Anterior cingulate cortex (tissue), 58 donors: ENCODE measurements at places on chromosomes 2 and 18.

DNA sequence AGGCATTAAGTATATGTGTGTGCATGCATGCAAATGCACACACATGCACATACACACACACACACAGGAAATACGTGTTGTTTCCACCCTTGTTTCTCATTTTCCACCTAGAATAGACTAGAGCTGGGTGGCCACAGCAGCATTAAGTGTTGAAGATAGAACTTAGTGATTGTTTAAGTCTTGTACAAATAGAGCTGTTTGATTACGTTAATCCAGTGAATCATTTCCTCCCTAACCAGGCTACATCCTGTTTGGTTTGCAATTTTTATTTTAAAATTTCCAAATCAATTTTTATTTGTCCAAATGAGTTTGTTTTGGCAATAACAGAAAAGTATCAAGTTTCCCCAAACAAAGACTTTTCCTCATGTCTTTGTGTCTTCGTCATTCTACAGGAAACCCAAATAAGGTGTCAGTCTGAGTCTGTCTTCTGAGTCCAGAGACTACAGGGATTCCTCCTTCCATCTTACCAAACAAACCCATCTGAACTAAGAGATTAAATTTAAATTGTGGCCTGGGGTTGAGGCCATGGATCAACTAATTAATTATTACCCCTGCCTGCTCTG is 74.6 kb upstream of the GALNT5 start:
- DNase-seq = no peak

- no peak for DNase-seq
These were observed 32.9 kb downstream of the NCK2 start for GRCh38 chr2:105777506-105778055.

DNA sequence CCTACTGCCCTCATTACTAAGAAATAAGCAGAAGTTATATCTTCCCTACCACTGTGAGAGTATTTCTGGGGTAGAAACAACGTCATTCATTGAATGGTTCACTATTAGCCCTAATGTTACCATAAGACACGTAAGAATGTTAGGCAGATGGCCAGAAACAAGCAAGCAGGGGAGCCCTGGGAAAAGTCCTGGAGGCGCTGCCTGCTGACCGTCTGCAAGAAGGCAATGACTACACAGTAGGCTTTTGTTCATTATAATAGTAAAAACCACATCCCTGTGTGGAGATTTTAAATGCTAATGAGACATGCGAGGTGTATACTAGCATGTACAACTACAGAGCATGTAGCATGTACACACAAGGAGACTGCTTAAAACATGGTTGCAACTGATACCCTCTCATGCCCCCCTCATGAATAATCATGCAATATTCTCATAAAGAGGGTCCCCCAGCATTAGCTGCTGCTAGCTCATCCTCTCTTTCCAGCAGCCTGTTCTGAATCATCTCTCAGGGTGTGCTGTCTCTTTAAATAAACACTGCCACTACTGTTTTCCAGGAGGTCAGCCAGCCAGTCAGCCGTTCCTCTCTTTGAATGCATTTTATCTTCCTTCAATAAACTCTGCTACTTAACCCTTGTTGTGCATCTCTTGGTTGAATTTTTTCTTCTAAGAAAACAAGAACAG is 23.6 kb downstream of the SUCLG1 start:
- no peak for DNase-seq

- DNase-seq = no peak
These were observed 58.7 kb upstream of the RMDN2 start for GRCh38 chr2:37866171-37866934.

DNA sequence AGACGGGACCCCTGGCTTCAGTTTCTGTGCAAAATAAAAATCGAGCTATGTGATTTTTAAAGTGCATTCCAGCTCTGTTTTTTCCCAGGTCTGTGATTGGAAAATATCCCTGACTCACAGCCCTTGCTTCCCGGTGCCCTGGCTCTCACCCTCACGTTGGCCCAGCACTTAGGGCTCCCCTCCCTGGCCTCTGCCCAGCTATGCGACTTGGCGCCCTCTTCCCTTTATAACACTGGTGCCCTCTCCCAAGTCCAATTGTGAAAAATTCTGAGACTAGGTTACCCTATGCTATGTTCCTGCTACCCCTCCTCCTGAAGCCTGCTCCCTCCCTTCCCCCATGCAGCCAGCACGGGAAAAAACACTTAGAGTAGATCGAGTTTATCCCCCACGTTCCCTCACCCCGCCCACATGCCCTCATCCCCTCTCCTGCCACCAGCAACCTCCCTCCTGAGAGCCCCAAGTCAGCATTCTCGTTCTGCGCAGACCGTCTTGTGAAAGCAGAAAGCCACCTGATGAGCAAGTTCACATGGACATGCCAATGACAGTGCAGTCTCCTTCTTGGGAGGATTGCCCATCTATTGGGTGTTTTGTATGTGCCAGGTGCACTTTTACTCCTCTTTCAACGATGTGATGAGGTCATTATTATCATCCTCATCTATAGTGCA is 228.8 kb downstream of the VAPA start:
- DNase-seq = no peak

- no peak for DNase-seq
These were observed 1.8 kb downstream of the DPP4 start for GRCh38 chr2:162072181-162072702.

GRCh38 chr2:96507957-96508520 is 2.9 kb upstream of the NEURL3 start:
- peak; percentile 47 for DNase-seq

DNA sequence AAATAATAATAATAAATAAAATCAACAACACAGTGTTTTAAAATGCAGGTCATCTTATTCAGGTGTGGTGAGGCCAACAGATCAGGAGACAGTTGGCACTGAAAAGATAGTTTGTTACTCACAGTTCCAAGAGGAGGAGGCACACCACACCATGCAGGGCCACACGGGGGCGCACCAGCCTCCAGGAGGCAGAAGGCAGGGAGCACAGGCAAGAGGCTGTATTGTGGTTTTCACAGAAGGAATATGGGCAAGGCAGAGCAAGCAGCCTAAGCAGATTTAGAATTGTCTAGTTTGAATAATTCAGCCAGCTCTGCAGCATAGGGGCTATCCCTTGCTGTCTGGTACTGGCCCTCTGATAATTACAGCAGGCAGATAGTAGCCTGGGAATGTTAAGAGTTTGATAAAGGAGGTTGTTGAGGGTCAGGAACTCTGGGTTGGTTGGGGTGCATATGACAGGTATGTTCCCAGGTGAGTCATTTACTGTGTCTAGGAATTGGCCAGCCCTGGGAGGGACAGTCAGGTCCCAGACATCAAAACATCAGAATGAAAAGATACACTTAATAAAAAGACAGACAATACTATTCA is 31.3 kb downstream of the KIAA2012 start:
- no peak for DNase-seq
